ENCODE measurements at places on chromosomes 16 and 17.
A peak's percentile ranks its signal among the peaks of the same experiment; 100 is the strongest.

DNA sequence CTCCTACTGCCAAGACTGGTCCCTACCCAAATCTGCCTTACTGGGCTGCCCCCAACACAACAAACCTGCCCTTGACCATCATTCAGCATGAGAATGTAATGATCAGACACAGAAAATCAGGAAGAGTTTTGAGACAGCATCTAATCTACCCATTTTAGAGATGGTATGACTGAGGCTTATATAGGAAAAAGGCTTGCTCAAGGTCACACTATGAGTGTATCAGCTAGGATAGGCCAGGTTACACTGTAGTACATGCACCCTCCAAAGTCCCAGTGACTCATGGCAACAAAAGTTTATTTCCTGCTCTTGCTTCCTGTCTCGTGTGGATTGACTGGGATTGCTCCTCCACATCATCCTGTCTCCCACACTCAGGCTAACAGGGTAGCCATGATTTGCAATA, 27.9 kb downstream of the NLRC5 start:
- DNase-seq: peak; percentile 32

DNA sequence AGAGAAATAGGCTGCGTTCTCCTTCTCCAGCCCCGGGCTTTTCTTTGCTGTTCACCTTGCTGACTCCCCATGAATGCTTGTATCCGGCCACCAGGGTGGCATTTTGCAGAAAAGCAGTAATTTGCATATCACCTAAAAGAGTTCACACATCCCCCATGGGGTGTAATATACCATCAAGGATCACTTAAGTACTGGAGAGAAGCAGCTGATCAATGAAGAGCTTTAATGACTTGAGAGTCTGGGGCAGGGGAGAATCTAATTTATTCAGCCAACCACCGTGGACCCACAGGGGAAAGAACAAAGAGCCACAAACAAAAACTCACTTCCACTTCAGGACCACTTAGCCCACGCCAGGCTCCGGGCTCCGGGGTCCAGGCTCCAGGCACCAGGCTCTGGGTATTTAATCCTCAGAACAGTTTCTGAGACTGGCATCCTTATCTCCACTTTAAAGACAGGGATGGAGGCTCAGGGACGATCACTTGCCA, 33.9 kb upstream of the SEC14L1 start:
- DNase-seq: no peak

DNA sequence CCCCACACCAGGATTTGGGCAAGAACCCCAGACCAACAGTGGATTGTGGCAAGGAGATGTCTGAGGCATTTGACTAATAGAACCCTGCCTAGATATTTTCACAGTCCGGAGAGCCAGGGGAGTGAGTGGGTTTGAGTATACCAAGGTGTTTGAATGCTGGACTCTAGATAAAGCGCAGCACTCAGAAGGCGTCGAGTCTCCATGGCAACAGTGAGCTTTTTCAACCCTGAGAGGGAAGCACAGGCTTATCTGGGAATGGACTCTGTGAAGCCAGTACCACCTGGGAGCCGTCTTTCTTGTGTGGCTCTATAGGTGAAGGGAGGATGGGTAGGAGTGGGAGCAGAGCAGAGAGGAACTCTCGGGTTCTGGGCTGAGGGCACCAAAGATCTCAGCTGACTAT, 147.0 kb downstream of the SHISA6 start:
- no peak for DNase-seq

DNA sequence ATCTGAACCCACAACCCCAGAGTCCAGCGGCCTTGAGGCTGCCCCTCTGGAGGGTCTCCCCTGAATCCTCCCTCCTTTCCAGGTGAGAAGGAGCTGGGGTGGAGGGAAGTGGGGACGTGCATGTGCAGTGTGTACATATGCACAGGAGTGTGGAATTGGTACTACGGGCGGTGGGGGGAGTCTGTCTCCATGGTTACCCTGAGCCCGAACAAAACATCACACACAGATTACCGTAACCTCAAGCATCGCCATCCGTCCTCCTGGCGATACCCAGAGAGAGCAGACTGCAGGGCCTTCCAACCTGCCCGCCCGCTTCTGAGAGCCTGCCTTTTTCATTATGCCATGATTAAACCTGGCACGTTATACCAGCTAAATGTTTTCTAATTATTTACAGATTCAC, 25.1 kb downstream of the GSG1L start:
- DNase-seq: no peak

DNA sequence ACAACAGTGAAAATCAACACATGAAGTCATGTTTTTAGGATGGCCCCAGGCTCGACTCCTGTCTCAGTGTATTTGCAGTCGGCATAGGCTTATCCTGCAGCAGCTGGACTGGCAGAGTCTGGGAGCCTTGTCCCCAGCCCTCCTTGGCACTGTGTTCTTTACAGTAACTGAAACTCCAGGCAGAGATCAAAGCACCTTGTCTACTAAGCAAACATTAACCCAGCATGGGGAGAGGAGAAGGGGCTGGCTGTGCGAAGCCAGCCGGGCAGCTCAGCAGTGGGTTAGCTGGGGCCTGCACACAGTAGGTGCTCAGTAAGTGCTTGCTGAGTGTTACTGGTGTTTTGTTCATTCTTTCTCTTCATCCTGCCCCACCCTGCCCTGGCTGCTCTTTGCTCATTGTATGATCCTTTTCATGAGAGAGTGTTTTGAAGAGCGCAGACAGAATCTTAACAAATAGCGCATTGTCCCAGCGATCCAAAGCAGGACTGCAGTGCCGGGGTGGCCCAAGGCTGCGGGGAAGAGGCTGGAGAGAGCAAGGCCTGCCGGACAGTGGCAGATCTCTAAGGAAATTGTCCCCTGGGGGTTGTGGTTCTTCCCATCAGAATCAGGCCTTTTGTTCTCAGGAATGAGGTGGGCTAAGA, 23.5 kb upstream of the ITGB4 start:
- no peak for DNase-seq

DNA sequence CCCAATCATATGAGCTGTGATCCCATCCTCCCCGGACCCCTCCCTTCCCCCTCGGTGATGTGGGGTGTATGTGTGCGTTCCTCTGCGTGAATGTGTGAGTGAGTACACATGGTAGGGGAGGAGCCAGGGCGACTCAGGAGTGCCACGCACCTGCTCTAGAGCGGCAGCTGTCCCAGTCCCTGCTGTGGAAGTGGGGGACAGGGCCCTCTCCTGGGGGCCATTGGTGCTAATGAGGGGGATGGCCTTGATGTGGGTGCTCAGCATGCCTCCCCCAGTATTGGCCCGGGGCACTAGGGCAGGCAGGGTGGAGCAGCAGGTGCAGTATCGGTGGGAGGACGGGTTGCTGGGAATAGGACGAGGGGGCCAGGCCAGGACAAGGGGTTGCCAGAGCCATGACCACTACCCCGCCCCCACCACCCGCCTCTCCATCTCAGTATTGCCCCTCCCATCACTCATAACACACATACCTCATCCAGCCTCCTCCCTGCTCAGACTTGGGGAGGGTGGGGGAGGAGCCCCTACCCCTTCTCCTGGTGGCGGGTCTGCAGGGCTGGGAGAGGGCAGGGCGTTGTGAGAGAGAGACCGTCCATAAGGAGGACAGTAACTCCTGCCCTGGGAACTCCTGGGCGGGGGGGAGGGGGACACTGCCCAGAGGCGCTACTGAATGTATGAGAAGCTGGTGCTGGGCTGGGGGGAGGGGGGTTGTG, 8.5 kb downstream of the NR1D1 start:
- DNase-seq: no peak

DNA sequence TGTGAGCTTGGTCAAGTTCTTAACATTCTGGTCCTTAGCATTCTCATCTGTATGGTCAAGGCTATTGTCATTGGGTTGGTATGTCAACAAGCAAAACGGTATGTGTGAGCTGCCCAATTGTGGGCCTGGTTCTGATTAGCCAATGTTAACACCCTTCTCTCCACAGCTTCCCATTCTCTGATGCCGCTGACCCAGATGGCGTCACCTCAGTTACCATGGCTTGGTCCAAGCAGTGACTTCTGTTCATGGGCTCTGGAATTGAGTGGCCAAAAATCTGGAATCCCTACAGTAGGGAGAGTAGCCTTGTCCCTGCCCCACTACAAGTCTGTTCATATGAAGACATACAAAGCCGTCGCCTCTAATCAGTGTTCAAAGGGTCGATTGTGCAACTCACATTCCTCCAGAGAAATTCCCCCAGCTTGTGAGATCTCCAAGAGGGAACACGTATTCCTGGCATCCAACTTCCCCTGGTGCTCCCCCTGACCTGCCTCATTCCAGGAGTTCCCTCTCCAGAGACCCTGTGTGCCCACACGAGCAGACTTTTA, 15.8 kb downstream of the TMEM98 start:
- DNase-seq: peak; percentile 89

DNA sequence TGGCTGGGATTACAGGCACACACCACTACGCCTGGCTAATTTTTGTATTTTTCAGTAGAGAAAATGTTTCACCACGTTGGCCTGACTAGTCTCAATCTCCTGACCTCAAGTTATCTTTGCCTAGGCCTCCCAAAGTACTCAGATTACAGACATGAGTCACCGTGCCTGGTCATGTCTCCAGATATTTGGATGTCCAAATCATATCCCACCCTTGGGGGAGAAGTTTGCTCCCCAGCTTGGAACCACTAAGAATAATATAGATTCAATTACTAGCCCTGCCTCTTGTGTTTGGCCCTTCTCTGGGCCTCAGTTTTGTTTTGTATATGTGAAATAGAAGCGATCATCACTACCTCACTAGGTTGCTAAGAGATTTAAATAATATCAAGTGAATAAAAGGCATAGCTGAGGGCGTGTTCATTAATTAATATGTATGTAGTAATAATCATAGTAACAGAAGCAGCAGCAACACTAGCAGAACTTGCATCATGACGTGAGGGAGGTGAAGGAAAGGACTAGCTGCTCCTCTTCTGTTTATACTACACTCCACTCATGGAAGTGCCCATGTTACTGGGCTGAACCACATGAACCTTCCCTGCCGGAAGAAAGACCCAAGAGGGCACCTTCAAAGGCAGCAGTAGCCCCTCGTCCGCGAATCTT, 253.6 kb upstream of the XYLT1 start:
- peak; percentile 78 for DNase-seq

- no peak for DNase-seq
Measured at GRCh38 chr17:82845163-82845807, 5.5 kb upstream of the ZNF750 start.

GRCh38 chr16:52393448-52393847, 153.5 kb downstream of the TOX3 start:
- DNase-seq: no peak

- no peak for DNase-seq
Measured at GRCh38 chr16:85424260-85425073, 188.7 kb upstream of the GSE1 start.

GRCh38 chr17:64920419-64921172, 1.3 kb upstream of the LRRC37A3 start:
- DNase-seq: no peak

DNA sequence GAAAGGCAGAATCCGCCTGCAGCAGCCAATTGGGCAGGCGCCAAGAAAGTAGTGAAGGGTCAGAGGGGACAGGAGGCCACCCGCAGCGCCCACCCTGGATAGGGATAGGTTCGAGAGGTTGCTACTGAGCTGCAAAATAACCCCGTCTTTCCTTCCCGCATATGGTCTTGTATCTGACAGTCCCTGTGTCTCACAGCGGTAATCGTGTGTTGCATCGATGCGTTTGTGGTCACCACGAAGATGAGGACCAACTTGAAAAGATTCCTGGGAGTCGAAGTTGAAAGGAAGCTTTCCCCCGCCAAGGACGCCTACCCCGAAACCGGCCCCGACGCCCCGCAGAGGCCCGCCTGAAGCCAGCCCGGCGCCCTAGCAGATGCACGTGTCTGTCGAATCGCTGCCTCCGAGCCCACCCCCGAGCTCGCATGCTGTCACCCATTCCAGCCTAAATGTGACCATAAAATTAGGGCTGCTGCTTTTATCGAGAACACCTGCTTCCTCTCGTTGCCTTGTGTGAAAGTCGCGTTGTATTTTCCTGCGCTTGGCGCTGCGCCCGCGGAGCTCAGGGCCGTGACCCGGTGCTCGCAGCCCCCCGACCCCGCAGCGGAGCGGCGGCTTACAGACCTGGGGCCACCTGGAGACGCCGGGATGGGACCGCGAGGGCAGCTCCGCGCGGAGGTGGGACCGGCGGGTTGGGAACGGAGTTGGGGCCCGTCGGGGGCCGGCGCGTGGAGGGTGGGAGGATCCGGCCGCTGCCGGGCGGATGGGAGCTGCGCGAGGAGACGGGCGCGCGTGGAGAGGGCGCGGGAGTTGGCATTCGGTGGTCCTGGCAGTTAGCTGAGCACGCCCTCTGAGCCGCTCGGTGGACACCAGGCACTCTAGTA, at the start of gene CMTM2:
TSS of gene CMTM2 (plus strand) at position 813 of the 881 bp plus-strand sequence. CDS start 145 bp downstream, outside the sequence.
- no peak for DNase-seq

DNA sequence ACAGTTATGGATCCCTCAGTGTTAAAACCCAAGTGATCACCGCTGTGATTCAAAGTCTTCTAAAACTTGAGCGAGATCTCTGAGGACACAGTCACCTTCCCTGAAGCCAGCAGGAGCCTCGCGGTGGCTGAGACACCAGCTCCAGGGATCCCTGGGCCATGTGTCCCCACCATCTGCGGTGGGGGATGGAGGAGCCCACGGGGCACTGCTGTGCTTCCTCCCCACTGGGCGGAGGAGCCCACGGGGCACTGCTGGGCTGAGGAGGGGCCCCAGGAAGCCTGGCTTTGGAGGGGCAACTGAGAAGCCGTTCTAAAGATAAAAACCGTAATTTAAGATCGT, 65.7 kb upstream of the METRNL start:
- DNase-seq: no peak

- DNase-seq: no peak
Measured at GRCh38 chr17:17892009-17892408, 55.2 kb upstream of the SREBF1 start.

DNA sequence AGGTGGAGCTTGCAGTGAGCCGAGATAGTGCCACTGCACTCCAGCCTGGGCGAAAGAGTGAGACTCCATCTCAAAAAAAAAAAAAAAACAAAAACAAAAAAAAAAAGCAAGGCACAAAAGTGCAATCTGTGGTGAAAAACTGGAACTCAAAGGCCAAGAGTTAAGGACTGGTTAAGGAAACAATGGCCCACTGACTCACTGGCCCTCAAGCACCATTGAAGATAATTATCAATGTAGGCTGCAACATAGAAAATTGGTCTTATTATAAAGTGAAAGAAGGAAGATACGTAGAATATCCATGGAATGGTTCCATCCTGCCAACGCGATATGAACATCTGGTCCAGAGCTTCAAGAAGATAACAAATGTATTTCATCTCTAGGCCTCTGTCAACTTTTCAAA, 444.2 kb downstream of the SOX9 start:
- DNase-seq: no peak

GRCh38 chr16:11412175-11412904, 67.1 kb downstream of the RMI2 start:
- no peak for DNase-seq

GRCh38 chr17:7250695-7251627, 573 bp downstream of the CTDNEP1 start:
- DNase-seq: no peak

- DNase-seq: peak; percentile 77
Measured at GRCh38 chr16:709566-710499, 4.2 kb upstream of the FBXL16 start.
